ENCODE measurements at places on chromosomes 2 and 18.

DNA sequence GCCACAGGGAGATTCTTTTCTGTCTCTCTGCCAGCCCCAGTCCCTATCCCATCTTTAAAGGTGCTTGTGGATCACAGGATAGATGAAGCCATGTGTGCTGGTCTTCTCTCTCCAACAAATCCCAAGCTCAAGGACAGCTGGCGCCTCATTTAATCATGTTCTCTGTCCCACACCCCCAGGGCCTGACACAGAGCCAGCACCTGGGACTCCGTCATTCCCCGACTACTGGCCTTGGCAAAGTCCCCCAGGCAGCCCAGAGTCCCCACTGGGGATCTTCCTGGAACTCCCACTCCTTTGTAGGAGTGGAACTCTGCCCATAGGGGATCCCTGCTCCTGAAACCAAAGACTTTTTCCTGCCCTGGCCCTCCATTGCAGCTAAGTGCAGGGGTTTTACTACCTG lies 60.8 kb downstream of the MTHFD2 start:
- no peak for DNase-seq

DNA sequence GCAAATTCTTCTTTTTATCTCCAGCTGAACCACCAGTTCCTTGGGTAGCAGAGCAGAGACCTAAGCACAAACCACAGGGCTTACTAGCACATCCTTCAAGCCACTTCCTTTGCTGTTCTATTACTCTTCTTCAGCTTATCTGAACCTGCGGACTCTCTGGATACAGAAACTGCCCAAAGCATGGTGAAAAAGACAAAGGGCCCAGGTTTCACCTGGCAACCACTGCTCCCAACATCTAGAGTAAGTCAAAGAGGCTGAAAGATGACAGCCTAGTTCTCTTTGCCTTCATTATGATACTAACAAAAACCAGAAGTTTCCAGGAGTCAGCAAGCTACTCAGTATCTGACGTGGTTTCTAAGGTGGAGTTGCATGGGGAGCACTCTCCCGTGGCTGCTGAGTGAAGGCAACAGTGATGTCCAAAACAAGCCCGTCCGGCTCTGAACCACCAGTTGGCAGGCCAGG lies 43.4 kb downstream of the KANSL3 start:
- DNase-seq = no peak

DNA sequence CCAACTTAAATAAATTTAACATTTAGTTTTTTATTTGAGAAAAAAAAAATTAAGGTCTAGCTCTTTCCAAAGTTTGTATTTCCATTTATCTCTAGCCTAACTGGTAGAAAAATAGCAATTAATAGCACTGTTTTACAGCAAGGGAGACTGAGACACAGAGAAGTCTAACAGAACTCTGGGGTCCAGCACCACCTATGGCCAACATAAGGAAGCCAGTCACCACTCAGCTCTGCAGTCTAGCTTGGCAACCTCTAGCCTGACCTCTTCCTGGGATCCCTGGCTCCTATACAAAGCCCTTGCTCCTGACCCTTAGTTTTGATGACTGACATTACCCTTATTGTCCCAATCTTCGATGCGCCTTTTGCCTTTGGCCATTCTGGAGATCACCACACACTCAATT lies 114.1 kb upstream of the TLK1 start:
- no peak for DNase-seq

DNA sequence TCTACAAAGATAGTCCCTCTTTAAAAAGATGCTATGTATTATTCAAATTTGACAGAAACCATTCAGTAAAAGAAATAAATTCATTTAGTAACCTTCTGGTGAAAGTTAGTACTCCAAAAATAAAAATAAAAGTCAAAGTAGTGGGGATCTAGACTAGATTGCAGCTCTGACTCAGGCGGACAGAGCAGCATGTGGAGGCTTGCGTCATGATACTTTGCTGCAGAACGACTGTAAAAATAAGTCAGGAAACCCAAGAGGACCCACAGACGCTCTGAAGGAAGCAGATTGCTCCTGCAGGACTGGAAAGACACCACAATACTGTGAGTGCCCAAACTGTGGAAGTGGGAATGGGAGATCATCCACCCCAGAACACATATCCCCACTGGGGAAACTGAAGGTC lies 301.9 kb downstream of the RIT2 start:
- no peak for DNase-seq

GRCh38 chr18:57353940-57354461 lies 1.6 kb downstream of the ST8SIA3 start:
- DNase-seq = peak; percentile 64

GRCh38 chr2:178069551-178069950 lies 3.0 kb downstream of the PDE11A start:
- no peak for DNase-seq

DNA sequence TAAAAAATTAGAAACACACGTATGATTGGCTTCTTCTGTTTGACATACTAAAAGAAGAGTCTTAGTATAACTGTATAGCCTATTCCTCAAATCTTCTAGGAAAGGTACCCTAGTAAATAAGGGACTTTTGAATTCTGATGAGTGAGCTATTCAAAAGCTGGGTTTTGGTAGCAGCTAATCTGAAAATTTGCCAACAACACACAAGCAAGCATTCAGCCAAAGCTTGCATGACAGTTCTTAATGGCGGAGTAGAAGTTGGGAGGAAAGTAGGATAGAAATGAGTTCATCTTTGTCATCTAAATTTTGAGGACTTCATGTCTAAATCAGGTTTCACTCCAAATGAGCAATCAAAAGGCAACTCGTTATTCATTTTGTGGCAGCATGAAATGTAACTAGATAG lies 813.0 kb downstream of the MBD2 start:
- DNase-seq = no peak

GRCh38 chr18:58570360-58571064 lies 58.4 kb downstream of the ALPK2 start:
- no peak for DNase-seq

GRCh38 chr2:199490049-199490448 lies 32.3 kb upstream of the SATB2 start:
- no peak for DNase-seq

- no peak for DNase-seq
Observed at GRCh38 chr2:199449455-199449854, 8.3 kb downstream of the SATB2 start.

- DNase-seq = no peak
Observed at GRCh38 chr2:1632002-1632348, 112.3 kb downstream of the PXDN start.

- peak; percentile 29 for DNase-seq
Observed at GRCh38 chr2:160510617-160511016, 17.0 kb upstream of the RBMS1 start.

DNA sequence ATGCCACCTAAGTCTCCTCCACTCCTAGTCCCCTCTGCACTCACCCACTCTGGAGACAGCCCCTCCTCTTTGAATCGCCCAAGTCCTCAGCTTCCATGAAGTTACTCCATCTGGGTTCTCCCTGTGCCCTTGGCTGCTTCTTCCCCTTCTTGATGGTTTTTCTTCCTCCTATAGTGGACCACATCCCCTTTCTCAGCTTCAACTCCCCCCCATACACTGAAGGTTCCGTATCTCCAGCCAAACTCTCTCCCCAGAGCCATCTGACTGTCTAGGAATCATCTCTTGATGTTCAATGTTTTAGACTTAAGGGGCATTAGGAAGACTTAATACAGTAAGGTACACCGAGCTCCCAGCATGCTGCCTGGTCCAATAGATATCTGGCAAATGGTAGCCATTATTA lies 39.6 kb downstream of the EMX1 start:
- DNase-seq = no peak

GRCh38 chr2:26464390-26465265 lies 13.3 kb downstream of the OTOF start:
- no peak for DNase-seq

- no peak for DNase-seq
Observed at GRCh38 chr2:25169073-25169470, 692 bp upstream of the POMC start.

DNA sequence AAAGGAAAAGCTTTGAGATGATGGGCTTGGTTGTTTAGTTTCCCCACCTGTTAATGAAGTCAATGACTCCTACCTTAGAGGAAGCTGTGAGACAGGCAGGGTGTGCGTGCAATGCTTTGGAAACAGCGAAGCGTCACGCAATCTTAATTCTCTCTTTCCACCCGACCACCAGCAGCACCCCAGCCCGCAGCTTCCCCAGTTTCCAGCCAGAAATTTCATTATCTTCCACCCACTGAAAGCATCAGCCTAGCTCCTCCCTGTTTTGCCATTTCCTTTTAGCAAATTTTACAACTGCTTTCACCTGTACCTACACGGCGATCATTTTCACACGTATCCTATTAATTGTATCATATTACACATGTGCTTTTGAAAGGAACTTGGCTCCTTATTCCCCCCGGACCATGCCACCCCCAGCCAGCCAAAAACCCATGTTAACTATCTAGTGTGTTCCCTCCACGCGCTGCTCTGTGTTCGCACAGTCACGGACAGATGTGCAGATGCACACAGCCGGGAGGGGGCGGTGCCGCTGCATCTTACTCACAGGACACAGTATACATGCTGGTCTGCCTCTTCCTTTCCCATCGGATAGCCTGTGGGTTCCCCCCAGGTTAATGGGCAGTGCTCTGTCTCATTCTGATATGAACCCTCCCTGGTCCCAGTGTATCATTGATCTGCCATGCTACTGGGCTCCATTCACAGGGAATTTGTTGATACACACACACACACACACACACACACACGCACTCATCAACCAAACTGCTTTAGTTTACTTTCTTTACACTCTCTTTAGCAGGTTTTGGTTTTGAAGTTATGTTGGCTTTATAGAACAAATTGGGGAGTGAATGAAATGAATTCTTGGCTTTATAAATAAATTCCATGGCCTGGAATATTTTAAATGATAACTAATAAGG lies 22.4 kb downstream of the CYP27C1 start:
- peak; percentile 81 for DNase-seq

GRCh38 chr2:231523451-231524285 lies 6.6 kb downstream of the NMUR1 start:
- DNase-seq = no peak

GRCh38 chr2:167334146-167334742 lies 446.0 kb downstream of the XIRP2 start:
- DNase-seq = no peak

DNA sequence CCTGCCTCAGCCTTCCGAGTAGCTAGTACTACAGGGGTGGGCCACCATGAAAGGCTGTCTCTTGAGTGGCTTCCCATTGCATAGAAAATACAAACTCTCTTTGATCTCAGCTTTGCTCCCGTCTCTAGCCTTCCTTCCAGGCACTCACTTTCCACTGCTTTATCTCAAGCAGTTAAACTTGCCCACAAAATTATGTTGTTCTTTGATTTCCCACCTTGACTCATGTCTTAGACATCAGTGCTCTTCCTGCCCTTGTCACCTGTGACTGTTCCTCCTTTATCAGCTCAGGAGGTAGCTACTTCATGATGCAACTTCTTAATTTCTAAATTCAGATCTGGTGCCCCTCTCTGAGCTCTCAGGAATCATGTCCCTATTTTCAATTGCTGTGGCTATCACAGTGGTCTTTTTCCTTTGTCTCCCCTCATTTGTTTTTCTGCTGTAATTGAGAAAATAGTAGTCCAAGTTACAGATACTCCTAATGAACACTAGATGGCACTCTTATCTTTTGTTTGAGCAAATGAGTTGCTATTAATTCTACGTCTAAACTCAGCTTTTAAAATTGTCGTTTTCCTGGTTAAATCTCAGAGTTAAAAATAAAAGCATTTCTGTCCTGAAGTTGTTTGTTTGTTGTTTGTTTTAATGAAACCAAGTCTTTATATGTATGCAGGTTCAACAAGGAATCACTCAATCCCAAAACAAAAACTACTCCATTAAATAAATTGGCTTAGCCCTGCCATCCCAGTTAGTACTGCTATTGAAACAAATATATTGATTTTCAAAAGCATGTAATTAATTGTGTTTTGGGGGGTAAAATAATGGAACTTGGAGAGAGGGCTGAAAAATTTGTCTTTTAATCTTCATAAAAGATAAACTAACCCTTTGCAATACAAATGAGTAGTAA lies 46.9 kb upstream of the GREB1L start:
- DNase-seq = peak; percentile 64

DNA sequence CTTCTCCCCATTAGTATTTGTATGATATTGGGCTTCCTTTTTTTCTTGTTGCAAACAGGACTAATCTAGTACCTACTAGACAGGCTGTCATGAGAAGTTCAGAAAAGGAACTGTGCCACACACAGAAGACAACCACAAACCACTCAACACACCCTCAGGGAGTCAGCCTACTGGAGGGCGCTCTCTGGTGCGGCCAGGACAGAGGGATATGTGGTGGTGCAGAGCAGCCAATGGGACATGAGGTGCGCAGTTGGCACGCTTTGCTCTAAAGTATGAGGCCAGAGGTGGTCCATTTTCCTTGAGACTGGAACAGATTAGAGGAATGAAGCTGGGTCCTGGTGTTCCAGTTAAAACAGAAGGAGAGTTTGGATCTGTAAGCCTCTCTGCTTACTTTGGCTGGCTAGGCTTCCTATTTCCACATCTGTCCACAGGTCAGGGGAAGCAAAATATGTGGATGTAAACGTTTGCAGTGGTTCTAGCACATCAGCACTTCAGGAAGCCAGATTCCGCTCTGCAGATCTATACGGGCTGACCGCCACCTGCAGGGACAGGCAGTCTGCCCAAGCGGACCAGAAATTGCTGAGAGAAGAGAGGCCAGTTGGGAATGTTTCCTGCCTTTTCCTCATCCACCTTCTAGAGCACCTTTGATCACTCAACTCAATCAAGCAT lies 114.1 kb downstream of the GFPT1 start:
- DNase-seq = no peak

DNA sequence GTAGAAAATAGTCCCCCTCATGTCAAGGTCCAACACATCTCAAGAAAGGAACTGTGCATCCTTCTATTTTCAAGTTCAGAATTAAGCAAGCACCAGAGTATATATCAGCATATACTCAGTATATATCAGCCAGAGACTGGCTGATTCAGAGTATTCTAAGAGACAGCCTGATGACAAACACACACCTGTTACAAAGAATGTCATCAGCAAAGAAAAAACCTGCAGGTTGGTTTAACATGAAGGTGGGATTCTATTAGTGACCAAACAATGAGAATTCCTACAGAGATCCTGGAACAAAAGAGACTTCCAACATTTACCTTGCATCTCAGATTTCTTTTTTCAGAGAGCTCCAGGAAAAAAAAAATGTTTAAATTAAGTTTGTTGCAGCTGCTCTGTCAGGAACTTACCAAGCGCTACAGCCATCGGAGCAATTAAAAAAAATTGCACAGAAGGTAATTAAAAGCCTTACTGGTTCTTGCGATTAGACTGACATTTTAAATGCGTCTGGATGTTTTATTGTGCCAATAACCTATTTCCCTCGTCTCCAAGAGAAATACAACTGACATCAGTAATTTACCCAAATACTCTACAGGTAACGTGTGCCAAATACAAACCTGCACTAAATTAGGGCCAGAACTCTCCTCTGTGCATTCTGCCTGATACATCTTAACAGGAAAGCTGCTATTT lies 218.1 kb downstream of the HNMT start:
- no peak for DNase-seq

GRCh38 chr18:62187543-62188510 lies 772 bp downstream of the RELCH start:
- peak; percentile 73 for DNase-seq

DNA sequence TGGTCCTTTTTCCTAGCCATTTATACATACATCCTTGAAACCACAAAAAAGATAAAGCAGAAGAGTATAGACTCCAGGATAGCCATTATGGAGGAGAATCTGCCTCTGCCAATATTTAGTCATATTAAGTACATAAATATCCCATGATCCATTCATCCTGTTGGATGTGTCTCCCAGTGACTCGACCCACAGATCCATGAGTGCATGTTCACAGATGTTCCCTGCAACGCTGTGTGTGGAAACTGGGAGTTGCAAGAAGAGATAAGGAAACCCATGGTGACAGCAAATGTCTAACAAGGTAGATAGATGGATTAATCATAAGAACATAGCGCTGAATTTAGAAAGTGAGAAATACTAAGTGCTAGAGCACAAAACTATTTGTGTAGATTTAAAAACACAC lies 34.5 kb downstream of the STK39 start:
- peak; percentile 57 for DNase-seq

All from GM23248 (cell line).